A549 treated with DMSO at 1 μM for 4 hours (cell line): ENCODE measurements at places on chromosomes 5 and 9. TPM values are rescaled to one million over a fixed set of nuclear protein-coding genes. Genes with fewer than 3 reads are reported as not detected.

Gene UNC13B
- 8.7 to 10.1 TPM (median 9.8 TPM) in 5 replicates for total RNA-seq

Gene TRAF1
- total RNA-seq, result 4.1 to 12.0 TPM (median 7.0 TPM) in 5 replicates

Gene KLHL9
- 15.0 to 20.4 TPM (median 17.7 TPM) in 5 replicates for total RNA-seq

Gene FOXD4L6
- 0.15 TPM in 1 of 5 replicates, not detected in the others for total RNA-seq

Gene ZNF366
- total RNA-seq, result not detected in 5 replicates

Gene CCNI2
- total RNA-seq, result 0.06 to 0.56 TPM (median 0.15 TPM) in 4 of 5 replicates, not detected in the other
